Type B pancreatic cell (in vitro differentiated cells): ENCODE measurements at places on chromosomes 3 and 15.

DNA sequence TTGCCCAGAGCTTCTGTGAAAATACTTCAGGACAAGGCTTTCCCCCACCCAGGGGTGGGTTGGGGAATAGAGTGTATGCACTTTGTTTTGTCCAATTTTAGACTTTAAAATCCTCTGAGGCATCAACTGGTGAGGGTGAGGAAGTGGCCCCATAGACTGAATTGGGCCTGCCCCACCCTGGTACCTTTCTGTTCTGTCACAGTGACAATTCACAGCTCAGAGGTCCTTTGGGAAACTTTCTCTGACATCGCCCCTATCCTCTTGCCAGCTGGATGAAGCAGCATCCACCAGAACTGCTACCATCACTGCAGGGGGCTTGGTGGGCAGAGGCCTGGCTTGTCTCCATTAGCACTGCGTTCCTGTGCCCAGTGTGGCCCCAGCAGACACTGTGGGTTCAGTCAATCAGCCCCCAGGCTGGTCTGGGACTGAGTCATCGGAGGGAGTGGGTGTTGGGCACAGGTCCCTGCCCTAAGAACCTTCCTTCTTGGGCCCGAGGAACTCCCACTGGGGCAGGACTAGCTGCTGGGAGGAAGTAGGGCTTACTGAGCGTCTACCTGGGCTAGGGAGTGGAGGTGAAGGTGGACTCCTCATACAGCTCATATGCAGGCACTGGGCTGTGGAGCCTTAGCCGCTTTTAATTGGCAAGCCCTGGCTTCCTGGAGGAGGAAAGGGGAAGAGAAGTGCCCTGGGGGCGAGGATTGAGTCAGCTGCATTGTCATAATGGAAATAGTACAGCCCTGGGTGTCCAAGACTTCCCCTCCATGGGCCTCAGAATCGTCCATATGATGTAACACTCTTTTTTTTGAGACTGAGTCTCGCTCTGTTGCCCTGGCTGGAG is 1.5 kb upstream of the PPM1M start:
- no peak for DNase-seq

- DNase-seq, result no peak
Measured at GRCh38 chr3:50221411-50222168, 14.4 kb upstream of the GNAI2 start.

DNA sequence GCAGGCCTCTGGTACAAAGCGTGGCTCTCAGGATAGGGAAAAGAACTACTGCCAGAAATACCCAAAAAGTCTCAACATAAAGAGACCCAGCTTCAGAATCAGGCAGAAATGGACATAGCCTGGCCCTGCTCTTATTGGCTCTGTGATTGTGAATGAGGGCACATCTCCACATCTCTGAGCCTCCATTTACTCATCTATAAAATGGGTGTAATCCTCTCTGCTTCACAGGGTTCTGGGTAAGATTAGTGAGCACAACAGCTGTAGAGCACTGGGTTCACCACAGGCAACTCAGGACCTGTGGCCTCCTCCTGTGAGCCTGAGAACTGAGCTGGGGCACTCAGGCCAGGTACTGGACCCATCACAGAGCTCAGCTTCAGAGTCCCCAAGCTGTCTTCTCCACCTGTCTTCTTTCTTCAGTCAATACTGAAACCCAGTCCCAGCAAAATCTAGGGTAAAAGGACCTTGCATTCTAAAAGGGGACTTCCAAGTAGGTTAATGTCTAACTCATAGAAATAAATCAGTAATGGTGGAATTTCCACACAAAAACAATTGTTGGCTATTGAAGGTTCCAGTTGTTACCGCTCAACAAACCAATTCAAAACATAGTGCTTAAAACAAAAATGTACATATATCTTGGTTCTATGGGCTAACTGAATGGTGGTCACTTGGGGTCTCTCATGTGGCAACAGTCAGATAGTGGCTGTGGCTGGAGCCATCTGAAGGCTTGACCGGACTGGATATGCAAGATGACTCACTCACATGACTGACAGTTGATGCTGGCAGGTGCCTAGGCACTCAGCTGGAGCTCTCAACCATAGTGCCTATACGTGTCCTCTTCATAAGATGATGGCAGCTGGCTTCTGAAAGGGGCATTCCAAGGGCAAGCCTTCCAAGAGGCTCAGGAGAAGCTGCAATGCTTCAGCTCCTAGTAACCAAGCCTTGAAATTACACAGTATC is 47.3 kb downstream of the TRIM42 start:
- no peak for DNase-seq

DNA sequence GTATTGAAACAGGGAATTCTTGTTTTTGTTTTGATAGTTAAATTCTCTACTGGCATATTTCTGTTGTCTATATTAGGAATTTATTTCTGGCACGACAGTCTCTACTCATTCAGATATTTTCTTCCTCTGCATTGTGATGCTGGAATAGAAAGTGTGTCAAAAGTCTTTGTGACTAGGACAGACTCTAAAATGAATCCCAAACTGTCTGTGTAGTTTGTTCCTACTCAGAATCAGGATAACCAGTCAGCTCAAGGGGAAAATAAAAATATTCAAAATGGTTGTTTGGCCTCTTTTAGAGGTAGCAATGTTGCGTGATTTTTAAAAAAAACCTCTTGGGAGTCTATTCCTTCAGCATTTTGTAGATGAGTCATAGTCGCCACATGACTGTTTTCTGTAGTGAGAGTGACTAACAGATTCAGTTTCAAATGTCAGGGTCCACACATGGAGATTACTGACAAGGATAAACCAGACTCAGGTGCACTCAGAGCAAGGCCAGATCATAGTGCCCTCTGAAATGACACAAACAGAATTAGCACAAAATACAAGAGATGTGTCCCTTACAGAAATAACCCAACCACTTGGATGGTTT is 13.1 kb downstream of the SLC7A14 start:
- DNase-seq, result no peak

GRCh38 chr15:72820278-72820677 is 36.7 kb upstream of the ADPGK start:
- no peak for DNase-seq

GRCh38 chr3:32632533-32633265 is 52.3 kb upstream of the CNOT10 start:
- DNase-seq, result no peak

DNA sequence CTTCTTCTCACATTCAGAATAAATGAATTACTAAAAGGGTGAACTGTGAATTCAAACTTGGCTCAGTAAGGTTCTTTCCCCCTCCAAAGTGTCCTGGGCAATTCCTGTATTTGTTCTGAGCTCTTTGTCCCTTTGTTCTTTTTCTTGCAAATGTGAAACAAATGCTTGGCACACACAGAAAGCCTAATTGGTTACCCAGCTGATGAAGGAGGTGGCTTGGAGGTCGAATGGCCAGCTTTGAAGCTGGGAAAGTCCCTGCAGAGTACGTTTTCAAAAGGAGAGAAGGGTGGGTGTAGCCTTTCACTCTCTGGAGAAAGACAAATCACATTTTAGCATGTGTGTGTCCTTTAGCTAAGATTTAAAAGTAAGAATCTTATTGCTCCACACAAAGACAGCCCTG is 154.4 kb downstream of the PEX5L start:
- no peak for DNase-seq

- no peak for DNase-seq
Measured at GRCh38 chr3:127805026-127805753, 17.1 kb downstream of the MGLL start.

DNA sequence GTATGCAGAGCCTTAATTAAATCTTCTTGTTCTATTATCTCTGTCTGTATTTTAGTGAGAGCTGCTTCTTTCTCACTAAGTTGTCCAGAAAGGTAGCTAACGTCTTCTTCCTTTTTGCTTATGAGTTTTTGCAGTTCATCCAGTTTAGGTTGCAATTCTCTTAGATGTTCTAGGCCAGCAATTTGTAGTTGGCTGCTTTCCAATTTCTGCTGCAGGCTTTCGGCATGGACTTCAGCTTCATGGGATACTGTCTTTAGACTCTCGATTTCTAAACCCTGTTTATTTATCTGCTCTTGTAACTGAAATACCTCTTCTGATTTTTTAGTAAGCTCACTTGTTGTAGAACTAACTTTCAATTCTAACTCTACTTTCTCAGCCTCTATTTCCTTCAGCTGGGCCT is 35.5 kb upstream of the HCLS1 start:
- no peak for DNase-seq

DNA sequence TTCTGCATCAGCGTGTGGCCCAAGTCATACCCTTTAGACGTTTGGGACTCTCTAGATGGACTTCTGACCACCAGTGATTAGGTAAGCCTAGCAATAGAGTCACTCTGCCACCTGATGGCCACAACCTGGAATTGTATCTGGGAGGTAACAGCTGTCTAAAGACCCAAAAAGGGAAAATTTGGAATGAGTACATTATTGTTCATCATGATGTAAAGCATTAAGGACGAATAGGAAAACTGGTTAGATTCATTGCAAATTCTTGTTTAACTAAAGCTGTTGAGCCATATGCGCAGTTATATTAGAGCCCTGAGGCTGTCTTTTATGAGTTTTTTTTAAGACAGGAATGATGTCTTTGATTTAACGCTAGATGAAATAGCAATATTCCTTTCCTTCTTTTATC is 63.6 kb downstream of the FAM81A start:
- no peak for DNase-seq

GRCh38 chr3:186783731-186784515 is 546 bp downstream of the EIF4A2 start:
- DNase-seq, result peak; percentile 86

- no peak for DNase-seq
Measured at GRCh38 chr3:100060685-100061484, 53.4 kb downstream of the FILIP1L start.

GRCh38 chr15:85327820-85328219 is 52.6 kb upstream of the AKAP13 start:
- no peak for DNase-seq

DNA sequence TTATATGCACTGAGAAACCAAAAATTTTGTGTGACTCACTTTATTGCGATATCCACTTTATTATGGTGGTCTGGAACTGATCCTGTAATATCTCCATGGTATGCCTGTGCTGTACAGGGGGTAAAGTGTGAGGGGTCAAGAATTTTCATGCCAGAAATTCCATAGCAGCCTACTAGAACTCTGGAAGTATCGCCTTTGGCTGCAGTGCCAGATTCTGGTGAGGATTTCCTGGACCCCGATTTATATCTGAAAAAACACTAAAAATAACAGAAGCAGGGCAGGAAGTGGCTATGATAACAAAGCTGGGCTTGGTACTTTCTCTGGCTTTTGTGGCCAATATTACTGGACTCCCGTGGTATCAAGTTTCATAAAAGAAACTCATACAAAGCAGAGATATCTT is 36.4 kb downstream of the CCDC80 start:
- no peak for DNase-seq

DNA sequence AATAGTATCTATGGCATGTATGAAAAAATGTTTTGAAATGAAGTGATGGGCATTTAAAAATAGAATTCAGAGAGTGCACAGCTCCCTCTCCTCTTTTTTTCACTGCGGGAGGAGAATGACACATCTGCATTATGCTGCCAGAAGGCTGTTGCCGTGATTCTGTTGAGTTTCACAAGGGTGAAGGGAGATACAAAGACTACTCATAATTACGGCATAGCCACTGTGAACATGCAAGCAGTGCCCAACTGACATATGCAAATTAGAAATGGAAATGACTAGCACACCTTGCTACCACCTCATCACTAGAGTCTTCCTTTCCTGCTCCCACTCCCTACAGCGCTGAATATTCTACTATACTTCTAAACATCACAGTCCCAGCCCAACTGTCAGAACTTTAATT is 20.1 kb downstream of the IFT57 start:
- DNase-seq, result no peak

DNA sequence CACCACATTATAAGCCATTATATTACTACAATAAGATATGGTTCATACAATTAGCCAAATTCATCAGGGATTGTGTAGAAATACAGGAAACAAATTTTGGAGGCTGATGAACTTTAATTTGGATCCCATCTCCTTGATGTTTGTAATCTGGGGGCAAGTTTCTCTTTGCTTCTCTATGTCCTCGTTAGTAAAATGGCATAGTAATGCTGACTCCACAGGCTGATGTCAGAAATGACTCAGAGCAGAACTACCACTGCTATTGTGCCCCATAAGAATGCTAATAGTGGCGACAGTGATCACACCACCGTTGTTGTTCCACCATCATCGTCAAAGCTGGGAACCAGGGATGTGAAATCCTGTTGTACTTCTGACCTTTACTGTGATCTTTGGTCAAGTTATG is 722.3 kb upstream of the LMCD1 start:
- DNase-seq, result no peak

DNA sequence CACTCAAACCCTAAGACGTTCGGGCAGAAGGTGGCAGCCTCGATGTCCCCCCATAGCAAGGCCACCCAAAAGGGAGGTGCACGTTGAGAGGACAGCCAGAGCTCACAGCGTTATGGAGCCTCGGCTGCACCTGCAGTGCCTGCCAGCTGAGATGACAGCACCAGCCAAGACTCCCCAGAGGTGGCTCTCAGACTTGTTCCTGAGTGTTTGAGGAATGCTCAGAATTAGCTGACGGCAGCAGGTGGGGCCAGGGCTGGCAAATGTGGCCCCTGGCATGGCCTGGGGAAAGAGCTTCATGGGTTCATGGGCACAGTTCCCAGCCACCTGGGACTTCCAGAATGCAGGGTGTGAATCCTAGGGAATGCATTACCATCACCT is 177.8 kb downstream of the KLF13 start:
- peak; percentile 44 for DNase-seq

- no peak for DNase-seq
Measured at GRCh38 chr15:63194880-63195568, 5.6 kb downstream of the RAB8B start.

GRCh38 chr3:112856537-112856936 is 9.9 kb upstream of the CD200R1L start:
- DNase-seq, result no peak

- no peak for DNase-seq
Measured at GRCh38 chr15:96977886-96978285, 647.4 kb downstream of the NR2F2 start.
